Type B pancreatic cell (in vitro differentiated cells): ENCODE measurements at places on chromosomes 4 and X. TPM values are rescaled to one million over a fixed set of nuclear protein-coding genes. Genes with fewer than 3 reads are reported as not detected.

DNA sequence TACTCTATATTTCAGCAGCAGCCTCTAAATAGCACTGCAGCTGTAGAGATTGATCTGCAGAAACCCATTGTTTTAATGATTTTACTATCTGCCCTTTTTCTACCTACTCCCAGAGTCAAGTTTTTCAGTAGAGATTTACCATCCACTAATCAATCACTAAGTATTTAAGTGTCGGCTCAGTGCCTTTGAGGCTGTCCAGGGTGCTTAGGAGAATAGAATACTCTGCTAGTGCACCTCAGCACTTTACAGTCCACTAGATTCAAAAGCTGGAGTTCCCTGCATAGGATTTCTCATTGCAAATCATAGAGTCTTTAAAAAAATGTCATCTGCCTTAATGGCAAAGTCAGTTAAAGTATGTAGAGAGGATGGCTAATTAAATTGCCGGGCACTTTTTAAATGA lies 29.6 kb upstream of the ANAPC4 start:
- no peak for DNase-seq

GRCh38 chrX:101429934-101430333 lies 21.9 kb downstream of the HNRNPH2 start:
- no peak for DNase-seq

Gene TDO2
- total RNA-seq, result 8.0 and 10.6 TPM in 2 replicates

GRCh38 chr4:80294206-80294605 lies 27.7 kb downstream of the FGF5 start:
- no peak for DNase-seq

GRCh38 chr4:1239950-1240307 lies 9.0 kb downstream of the CTBP1 start:
- DNase-seq, result no peak

DNA sequence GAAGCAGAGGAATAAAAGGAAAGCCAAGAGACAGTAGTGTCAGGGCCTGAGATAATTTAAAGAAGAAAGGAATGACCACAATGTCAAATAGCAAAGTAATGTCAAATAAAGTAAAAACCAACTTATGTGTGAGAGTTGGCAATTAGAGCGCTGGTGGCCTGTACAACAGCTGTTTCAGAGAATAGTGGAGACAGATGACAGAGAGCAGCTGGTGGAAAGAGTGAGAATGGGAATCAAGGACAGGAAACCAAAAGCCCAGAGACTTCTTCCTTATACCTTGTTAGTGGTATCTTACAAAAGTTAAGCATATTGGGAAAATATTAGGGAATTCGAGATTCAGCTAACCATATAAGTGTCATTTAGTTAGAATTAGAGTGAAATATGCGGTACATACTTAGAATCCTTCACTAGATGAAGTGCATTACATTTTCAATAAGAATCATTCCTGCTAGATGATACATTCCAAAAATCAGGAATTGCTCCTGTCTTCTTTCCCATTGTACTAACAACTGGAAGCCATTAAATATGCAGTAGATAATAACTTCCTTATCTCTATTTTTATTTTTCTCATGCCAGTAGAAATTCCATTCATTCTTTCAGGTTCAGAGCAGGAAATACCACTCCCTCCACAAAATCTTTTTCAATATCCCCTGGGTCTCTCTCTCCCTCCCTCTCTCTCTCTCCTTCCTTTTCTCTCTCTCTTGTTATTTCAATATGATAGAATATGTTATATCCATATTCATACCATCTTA lies 525.4 kb downstream of the CENPC start:
- no peak for DNase-seq

DNA sequence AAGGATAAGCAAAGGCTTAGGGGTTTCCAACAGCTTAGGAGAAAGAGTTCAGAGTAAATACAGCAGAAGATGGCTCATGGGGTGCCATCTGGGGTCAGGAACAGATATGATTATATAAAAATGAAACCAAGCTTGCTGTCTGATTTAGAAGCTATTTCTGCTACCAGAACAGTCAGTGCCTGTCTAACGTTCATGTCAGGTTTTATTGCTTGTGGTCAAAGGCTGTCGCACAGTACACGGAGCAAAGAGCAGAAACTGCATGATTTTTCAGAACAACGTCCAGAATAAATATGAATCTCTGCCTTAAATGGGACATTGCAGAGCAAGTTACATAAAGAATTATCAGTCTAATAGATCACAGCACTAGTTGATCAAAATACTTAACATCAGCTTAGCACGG lies 17.4 kb downstream of the CETN2 start:
- no peak for DNase-seq

GRCh38 chr4:56326363-56326762 lies 60.9 kb downstream of the AASDH start:
- DNase-seq, result no peak

DNA sequence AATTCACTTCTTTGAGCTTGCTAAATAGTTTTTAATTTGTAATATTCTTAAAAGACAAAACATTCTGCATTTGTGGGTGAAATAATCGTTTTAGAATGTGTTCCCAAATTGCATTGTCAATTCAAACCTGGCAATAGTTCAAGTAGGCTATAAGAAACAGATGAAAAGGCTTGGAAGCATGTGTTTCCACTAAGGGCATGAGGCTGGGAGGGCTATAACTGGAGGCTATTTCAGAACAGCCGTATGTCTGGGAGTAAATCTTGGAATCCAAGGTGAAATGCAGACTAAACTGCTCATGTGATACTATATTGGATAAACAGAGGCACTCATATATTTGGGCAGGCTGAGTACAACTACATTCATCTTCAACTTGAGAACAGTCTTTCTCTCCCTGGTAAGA lies 117.4 kb upstream of the GRPR start:
- no peak for DNase-seq

- DNase-seq, result no peak
Observed at GRCh38 chr4:151029537-151029936, 14.5 kb upstream of the LRBA start.

DNA sequence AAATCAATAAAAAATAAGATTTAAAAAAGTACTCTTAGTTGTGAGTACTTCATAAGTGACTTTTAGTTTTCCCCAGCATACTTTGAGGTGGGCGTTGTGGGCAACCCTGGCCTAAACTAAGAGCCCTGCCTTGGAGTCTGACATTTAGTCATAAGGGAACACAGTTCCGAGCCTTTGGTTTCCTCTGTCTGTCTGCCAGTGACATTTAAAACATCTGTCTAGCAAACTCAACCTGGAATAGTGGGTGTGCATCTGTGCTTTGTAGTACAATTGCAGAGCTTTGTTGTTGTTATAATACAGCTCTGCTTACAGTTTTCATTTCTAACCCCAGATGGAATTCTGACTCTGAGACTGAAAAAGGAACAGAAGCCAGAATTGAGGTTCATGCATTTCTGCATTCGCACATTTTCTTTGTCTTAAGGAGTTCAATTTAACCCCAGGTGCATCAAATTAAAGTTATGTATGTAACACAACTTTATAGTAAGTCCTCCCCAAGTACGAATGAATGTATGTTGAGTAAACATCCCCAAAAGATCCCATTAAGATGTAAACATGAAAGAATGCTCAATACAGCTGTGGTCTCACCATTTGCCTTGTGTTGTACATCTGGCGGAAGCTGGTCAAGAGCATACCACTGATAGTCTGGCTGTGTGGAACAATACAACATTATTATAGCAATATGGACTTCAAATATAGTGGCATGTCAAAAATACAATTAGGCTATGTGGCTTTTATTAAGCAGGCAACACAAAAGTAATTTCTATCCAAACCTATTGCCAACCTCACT lies 25.9 kb downstream of the TNIP3 start:
- DNase-seq, result no peak

GRCh38 chrX:4876268-4876667 lies 1162.8 kb upstream of the PRKX start:
- no peak for DNase-seq

DNA sequence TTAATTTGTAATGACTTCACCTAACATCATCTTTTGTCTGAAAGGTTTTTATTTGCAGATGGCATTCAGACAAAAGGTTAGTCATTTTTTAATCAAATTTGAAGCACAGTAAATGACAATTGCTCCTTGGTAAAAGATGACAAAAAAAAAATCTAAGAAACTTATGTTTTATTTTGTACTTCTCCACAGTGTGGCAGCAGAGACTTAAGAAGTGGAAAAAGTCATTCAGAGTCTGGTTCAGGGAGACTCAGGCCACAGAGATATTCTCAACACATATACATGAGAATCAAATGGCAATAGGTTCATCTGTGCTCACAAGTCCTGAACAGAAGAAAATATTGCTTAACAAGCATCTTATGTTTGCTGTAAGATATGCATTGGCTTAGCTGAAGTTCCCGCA lies 436.2 kb downstream of the KCNIP4 start:
- DNase-seq, result no peak

Gene STBD1
- total RNA-seq, result 4.1 and 6.1 TPM in 2 replicates

Gene MAP7D2
- total RNA-seq, result 2.0 and 2.8 TPM in 2 replicates

Gene PARM1
- total RNA-seq, result 17.9 and 22.4 TPM in 2 replicates

Gene FRMD7
- total RNA-seq, result 0.14 TPM in 1 of 2 replicates, not detected in the other

Gene ARHGAP10
- 25.2 and 25.5 TPM in 2 replicates for total RNA-seq

DNA sequence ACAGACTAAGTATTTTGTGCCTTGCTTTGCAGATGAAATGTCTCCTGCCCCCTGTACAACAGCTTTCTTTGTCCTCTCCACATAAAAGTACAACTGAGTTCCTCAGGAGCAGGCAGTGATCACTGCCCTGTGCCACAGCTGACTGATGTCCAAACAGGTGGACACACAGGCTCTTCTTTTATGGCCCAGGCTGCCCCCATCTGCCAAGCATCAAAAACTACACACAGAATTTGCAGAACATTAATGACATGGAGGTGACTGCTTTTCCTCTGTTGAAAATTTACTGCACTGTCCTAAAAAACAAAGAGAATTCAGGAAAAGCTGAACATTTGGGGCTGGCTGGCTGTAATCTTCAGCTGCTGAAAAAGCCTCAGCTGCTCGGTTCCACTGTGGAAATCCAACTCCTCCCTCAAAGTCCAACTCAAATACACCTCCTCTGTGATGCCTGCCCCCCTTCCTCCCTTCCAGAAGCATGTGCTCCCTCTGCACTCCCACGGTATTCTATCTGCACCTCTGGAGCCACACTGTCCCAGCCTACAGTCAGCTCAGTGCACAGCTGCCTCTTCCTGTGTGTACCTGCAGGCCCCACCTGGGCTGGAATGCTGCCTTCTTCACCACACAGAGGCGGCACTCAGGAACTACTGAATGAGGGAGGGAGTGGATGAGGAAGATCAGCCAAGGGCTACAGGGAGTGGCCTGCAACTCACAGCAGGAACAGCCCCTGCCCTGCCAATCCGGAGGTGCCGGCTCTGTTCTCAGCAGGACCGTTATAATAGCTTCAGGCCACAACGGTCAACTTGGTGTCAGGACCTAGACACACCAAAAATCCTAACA lies 10.3 kb downstream of the AFAP1 start:
- no peak for DNase-seq

Gene FAM9B
- total RNA-seq, result not detected in 2 replicates

DNA sequence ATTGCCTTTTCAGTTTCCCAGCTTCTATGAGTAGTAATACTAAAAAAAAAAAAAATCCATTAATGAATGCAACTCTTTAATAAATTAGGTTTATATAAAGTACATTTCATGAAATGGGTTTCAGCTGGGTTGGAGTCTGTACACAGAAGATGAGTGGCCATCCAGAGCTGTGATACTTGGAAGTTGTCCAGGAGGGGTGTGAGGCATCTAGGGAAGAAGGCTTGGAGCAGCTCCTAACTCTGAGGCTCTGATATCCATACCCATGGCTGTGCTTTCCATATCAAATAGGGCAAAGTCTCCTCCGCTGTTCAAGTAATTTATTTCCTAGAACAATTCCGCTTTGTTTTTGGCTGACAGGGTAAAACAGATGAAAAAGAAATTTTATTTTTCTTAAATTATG lies 423.3 kb upstream of the TENM3 start:
- DNase-seq, result no peak

- no peak for DNase-seq
Observed at GRCh38 chrX:10393899-10394298, 226.5 kb downstream of the MID1 start.

Gene SLC6A14
- 1.1 and 4.2 TPM in 2 replicates for total RNA-seq

GRCh38 chr4:119016636-119017035 lies 119.0 kb upstream of the MYOZ2 start:
- DNase-seq, result no peak

Gene RBM46
- total RNA-seq, result 0.24 and 0.57 TPM in 2 replicates

DNA sequence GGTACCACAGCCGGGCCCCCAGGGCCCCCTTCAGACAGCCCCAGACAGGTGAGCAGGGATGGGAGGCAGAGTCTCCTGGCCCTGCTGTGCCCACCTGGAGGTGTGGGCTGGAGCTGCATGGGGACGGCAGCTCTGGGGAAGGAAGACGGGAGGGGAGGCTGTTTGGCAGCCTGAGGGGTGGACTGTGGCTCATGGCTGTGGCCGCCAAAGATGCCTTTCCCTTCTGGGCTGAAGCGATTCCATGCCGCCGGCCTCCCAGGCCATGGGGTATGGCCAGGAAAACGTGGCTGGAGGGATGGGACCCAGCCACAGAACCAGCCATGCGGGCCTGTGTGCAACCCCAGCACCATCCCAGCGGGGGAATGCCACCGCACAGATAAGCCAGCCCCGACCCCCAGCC lies 65.7 kb downstream of the FAM53A start:
- no peak for DNase-seq

Gene RHOH
- total RNA-seq, result 3.1 and 5.4 TPM in 2 replicates

- no peak for DNase-seq
Observed at GRCh38 chr4:148510211-148510610, 68.0 kb upstream of the NR3C2 start.

DNA sequence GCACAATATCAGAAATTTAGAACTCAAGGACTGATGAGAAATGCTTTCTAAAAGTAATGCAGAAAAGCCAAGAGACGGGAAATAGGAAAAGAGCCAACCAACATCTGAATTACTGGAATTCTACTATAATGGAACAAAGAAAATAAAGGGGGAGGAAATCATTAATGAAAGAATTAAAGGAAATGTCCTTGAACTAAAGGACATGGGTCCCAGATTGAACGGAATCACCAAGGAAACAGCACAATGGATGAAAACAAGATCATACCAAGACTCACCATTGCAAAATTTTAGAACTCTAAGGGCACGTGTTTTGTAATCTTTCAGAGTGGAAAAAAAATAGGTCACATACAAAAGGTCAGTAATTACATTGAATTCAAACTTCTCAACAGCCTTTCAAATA lies 35.9 kb downstream of the HPGDS start:
- DNase-seq, result no peak

Gene MGST2
- 43.2 and 63.3 TPM in 2 replicates for total RNA-seq

Gene GRPR
- total RNA-seq, result 3.4 and 9.8 TPM in 2 replicates

GRCh38 chr4:110610940-110611831 lies 11.7 kb downstream of the PITX2 start:
- DNase-seq, result no peak

DNA sequence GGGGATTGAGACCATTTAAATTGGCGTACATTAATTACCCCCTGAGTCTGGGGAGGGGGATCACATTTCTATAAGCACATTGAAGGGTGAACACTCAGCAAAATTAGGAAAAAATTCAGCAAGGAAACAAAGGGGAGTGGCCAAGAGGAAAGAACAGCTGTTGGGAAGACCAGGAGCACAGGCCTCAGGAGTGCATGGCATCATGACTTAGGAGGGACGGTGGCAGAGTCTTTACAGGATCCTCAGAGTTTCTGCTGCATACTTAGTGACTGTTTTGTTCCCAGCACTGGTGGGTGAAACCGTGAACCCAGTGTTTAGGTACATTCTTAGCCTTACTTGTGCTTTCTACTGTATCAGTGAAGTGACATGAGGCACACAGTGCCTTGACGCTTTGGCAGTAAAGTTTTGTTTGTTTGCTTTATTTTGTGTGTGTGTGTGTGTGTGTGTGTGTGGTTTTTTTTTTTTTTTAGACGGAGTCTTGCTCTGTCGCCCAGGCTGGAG lies 121.3 kb downstream of the CBR4 start:
- no peak for DNase-seq

Gene ZNF141
- 22.9 and 31.7 TPM in 2 replicates for total RNA-seq

Gene ARR3
- total RNA-seq, result not detected in 2 replicates
